ENCODE measurements at places on chromosomes 13 and 19.

GRCh38 chr13:99159331-99160061 lies 41.2 kb upstream of the UBAC2 start:
- no peak for DNase-seq

- no peak for DNase-seq
Observed at GRCh38 chr19:1013218-1013617, 7.7 kb downstream of the TMEM259 start.

DNA sequence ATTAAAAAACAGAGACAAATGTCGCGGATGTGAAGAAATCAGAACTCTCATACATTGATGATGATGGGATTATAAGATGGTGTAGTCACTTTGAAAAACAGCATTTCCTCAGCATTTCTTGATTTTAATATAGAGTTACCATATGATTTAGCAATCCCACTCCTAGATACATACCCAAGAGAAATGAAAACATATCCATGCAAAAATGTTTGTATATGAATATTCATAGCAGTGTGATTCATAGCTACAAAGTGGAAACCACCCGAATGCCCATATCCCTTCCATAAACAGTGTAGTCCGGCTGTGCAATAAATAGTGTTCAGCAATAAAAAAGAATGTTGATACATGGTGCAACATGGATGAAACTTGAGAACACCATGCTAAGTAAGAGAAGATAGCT lies 44.6 kb downstream of the DPY19L3 start:
- no peak for DNase-seq

DNA sequence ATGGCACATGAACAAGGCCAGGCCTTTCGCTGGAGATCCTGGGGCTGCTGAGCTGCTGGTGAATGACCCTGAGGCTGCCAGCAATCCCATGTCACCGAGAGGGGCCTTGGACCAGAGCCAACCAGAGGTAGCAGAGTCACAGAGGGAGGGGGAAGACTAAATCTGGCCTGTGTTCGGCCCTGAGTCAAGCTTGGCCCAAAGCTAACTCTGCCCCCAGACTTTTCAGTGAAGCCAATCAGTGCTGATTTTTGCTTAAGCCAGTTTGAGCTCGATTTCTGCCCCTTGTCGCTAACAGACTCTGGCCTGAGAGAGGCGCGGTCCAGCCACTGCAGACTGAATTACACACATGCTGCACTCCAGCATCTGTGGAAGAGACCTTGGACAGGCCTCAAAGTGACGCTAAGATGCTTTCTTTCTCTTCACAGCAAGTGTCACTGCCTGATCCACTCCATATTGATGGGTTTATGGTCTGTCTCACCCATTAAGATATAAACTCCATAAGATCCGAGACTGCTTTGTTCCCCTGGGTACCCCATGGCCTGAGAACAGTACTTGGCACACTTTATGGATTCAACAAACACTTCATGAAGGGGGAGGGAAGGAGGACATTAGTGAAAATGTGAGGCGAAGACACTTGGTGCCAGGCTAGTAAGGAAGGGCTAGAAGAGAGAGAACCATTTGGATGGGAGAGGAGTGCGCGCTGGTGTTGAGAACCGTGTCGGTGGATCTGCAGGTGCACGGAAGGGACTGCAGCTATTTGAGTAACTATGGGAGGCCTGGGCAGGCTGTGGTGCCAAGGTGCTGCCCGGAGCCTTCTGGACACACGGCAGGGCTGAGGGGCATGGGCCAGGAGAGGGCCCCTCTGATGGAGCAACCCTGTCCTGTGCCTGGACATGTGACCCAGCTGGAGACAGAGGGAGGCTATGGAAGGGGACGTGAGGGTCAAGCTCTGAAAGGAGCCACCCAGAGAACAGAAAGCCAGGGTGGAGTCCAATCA lies 17.6 kb downstream of the RANBP3 start:
- DNase-seq, result no peak

DNA sequence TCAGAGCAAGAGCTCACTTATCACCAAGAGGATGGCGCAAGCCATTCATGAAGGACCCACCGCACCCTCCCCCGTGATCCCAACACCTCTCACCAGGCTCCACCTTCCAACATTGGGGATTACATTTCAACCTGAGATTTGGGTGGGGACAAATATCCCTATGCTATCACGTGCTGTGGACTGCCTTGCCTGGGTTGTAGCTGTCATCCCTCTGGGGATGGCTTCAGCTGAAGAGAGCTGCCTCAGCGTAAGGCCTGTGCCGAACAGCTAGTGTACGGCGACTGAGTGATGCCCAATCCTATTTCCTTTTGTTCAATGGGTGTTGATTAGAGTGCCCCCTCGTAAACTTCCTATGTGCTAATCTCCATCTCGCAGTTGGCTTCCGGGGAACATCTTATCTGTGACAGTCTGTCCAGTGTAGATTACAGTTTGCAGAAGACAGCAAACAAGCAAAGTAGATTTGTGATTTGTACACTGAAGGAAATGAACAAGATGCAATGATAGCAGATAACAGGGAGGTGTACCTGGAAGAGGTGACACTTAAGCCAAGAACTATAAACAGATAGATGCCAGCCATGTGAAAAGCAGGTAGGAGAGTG lies 11.8 kb upstream of the RCBTB1 start:
- no peak for DNase-seq

DNA sequence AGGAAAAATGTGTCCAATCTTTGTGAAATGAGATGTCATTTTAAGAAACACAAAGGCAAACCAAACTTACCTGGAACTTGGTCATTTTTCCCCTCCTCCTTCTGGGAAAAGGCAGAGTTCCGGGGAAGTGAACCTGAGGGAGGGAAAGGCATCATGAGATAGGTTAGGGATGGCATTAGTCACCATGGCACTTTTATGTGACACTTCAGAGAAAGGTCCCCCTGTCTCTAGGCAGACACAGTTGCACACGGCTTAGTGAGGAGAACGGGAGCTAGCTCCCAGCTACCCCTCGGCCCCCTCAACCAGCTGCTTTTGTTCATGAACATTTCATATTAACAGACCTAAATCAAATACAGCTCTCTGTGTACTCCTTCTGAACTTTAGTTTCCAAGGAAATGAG lies 1.5 kb downstream of the ZNF235 start:
- DNase-seq, result no peak

DNA sequence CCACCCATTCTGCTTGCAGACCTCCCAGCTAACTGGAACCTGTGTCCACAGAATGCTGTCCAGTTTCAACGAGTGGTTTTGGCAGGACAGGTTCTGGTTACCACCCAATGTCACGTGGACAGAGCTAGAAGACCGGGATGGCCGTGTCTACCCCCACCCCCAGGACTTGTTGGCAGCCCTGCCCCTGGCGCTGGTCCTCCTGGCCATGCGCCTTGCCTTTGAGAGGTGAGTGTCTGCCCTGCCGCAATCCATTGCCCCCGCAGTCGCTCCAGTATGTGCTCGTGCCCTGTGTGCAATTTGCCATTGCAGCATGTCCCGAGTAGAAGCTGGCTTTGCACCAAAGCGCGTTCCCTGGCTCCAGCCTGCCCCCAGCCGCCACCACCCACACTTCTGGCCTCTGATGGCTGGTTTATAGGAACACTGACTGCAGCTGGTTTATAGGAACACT lies 41.9 kb downstream of the CERS4 start:
- no peak for DNase-seq

- DNase-seq, result no peak
Observed at GRCh38 chr13:81487151-81487550, 1146.2 kb upstream of the SPRY2 start.

GRCh38 chr13:34672631-34673030 lies 269.4 kb upstream of the NBEA start:
- DNase-seq, result no peak

- DNase-seq, result no peak
Observed at GRCh38 chr13:24341439-24341838, 32.1 kb downstream of the C1QTNF9 start.

DNA sequence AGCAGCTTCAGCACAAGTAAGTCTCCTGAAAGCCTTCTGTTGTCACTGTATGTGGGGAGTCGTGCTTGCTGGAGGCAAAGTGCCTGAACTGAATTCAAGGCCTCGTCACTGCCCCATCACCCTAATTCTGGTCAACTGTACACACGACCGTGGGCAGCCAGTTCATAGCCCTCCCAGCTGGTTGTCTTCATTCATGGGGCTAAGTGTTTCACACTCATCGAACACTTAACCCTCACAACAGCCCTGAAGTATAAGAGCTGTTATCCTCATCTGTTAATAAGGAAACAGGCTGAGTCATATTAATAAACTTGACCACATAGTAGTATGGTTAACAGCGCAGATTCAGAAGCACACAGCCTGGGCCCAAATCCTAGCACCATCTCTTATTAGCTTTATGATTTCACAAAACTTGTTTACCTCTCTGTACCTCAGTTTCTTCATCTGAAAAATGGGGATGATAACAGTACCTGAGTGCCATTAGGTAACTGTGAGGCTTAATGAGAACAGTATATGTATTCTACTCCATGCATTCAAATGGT lies 66.7 kb downstream of the CDADC1 start:
- no peak for DNase-seq

GRCh38 chr13:46992383-46992952 lies 95.6 kb upstream of the HTR2A start:
- DNase-seq, result no peak

DNA sequence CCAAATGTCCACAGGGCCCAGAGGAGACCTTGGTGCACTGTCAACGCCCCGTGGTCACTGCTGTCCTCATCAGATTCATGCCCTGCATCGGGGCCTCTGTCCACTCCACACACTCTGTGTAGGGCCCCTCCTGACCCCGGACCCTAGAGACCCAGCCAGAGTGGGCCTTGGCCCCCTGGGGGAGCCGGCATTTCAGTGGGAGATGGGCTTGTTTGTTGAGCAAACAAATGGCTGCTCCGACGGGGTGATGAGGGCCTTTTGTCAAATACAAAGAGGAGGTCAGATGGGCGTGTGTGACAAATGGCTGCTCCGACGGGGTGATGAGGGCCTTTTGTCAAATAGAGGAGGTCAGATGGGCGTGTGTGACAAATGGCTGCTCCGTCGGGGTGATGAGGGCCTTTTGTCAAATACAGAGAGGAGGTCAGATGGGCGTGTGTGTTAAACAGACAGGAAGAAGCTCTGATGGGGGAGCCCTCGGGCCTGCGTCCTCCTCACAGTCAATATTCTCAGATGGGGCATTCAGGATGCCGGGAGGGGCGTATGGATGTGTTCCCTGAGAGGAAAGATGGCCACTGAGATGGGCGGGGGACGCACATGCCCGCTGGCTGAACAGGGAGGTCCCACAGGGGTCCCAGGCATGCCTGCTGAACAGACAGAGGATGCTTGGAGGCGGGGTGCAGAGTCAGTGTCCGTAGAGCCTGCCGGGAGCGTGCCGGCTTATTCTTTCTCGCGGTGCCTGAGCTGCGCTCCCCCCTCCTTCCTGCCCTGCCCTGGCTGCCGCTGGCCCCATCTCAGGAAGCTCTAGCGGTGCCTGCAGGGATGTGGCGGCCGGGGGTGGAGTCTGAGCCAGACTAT lies 36.3 kb downstream of the SMIM24 start:
- DNase-seq, result no peak

GRCh38 chr13:19959141-19959830 lies 759 bp downstream of the ZMYM2 start:
- DNase-seq, result peak; percentile 62

DNA sequence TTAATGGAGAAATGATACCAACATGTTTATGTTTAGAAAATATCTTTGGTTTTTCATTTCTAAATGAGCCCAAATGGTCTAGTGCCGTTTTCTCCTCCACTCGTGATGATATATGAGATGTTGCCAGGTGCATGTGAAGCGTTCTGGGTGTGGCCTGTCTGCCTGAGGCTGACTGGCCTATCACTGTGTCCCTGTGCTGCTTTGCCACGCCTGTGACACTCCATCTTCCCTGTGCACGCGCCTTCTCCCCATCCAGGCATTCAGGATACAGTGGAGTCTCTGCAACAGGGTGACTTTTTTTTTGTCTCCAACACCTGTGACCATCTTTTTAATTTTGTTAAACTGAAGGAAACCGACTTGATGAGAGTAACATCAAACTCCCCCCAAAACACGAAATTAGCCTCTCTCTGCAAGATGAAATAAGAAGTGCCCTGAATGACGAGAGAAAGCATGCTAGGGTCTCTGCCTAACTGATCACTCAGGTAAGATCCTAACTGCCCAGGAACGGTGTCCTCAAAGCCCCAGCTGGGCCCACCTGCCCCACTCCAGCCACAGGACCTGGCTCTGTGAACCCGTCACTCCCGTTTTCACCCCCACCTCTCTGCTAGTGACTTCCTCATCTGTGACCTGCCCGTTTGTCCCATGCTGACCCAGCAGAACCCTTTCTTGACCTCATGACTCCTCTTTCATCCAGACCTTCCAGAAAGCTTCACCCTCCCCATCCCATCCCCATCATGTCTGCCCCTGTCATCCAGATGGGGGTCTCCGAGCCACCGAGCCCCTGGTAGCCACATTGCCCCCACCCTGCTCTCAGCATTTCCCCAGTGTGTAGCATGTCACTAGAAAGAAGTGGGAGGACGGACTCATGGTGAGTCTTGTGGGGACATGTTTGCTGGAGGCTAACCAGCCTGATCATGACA lies 33.2 kb upstream of the TFDP1 start:
- no peak for DNase-seq

- DNase-seq, result no peak
Observed at GRCh38 chr13:100714478-100714877, 39.9 kb upstream of the TMTC4 start.

GRCh38 chr13:24083722-24084421 lies 76.6 kb upstream of the SPATA13 start:
- DNase-seq, result no peak

DNA sequence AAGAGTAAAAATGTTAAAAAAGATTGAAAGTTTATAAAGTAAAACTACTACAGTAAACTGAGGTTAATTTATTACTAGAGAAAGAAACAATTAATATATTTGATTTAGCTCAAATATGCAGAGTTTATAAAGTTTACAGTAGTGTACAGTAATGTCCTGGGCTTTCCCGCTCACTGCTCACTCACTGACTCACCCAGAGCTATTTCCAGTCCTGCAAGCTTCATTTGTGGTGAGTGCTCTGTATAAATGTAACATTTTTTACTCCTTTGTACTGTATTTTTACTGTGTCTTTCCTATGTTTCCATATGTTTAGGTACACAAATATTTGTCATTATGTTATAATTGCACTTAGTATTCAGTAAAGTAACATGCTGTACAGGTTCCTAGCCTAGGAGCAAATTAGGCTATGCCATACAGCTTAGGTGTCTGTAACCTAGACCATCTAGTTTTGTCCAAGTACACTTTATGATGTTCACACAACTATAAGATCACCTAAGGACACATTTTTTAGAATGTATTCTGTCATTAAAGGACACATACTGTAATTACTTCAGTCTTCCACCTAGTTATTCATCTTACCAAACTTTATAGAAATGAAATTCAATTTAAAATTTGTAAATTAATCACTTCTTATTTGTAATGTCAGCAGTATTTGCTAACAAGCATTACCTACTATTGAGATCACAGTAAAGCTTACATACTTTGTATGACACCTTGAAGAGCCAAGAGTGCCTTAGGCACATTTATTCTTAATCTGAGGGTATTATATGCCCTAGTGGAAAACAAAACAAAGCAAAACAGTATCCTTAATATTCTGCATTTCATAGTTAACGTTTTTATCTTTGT lies 683.4 kb downstream of the PCDH9 start:
- DNase-seq, result no peak

- no peak for DNase-seq
Observed at GRCh38 chr19:3604987-3605343, 1.7 kb downstream of the TBXA2R start.
